ENCODE measurements at places on chromosomes 4 and X.

DNA sequence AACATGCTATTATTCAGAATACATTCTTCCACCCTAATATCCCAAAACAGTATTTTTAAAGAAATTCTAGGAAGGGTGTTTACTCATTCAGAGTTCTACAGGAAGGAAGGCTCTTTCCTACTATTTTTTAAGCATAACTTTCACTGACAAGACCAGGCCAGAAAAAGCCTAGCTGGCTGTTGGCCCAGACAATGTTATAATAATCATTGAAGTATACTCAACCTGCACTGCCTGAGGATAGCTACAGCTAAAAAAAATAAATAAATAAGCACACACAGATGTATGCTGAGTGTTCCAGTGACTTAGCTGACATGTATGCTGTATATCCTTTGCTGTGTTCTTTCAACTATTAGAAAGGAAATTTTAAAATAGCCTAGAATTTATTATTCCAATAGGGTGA lies 145.8 kb upstream of the SPRY1 start:
- no peak for DNase-seq

- no peak for DNase-seq
Observed at GRCh38 chr4:70715097-70715496, 6.7 kb upstream of the RUFY3 start.

DNA sequence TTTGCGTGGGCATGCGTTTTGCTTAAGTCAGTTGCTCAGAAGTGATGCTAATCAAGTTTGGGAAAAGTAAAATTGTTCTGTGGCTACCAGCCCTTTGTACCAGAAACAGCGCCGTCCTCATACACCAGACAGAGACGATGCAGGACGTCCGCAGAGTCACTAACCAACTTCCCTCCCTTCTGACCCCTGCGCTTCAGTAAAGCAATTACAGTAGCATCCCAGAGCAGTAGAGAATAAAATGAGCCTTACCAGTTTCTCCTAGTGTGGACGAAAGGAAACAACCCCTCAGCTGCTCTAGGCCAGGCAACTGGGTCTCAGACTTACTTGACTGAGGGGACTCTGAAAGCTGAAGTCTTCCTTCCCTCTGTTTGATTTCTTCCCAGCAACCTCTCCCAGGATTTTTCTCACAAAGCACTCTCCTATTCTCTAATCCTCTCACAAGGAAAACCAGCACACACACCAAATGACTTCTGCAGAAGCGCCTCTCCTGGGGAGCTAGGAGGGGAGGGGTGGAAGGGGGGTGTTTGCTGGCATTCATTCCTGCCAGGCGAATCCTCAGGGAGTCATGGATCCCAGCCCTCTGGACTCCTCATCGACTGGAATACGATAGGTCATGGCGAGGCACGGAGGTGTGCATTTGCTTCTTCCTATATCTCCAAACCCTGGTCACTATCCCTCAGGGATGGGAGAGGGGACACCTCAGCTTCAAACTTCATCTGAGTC lies 56.0 kb upstream of the MID1 start:
- DNase-seq: no peak

GRCh38 chr4:75011131-75011795 lies 78.3 kb downstream of the PARM1 start:
- DNase-seq: no peak

DNA sequence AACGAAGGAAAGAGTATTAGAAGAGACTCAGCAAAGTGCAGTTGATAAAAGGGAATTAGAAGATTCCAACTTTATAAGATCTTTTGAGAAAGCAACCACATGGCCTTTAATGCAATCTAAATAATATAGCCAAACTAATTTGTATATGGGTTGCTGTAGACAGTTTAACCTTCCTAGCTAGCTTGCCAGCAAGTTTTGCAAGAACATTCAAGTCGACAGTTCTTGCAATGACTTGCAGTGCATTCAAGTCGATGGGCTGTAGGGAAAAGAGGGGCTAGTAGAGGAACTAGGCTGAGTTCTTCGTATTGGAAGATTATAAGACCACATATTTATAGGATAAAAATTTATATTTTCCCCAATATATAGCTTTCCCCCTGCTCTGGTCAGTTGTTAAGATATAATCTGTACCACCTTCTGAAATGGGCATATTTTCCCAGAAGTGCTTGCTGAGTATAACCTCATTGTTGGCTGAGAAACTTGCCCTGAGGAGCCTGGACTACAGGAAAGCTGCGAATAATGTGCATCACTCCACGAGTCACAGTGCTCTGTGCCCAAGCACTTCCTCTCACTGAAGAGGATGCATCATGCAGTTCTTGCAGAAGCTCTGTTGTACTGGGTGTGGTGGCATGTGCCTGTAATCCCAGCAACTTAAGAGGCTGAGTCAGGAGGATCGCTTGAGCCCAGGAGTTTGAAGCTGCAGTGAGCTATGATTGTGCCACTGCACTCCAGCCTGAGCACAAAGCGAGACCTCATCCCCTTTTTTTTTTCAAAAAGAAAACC lies 56.7 kb downstream of the DOCK11 start:
- DNase-seq: no peak

- no peak for DNase-seq
Observed at GRCh38 chrX:19670854-19671620, 155.7 kb upstream of the MAP3K15 start.

DNA sequence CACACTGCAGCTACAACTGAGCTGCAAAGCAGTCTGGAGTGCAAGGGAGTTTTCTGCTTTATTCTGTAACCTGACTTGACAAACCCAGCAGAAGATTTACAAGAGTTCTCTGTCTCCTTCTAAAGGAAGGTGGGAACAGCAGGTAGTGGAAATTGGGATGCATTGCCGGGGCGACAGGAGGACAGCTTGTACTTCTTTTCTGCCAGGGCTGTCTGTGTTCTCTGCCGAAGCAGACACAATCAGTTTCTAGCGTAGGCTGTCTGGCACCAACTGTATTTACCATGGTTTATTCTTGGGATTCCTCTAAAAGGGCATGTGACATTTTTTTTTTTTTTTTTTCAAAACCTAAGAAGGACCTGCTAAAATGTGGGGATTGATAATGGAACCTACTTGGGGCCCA lies 190.8 kb upstream of the GK2 start:
- DNase-seq: no peak

- DNase-seq: no peak
Observed at GRCh38 chr4:173073939-173074500, 94.6 kb upstream of the GALNT7 start.

- no peak for DNase-seq
Observed at GRCh38 chr4:8258552-8259212, 10.9 kb upstream of the HTRA3 start.

GRCh38 chrX:13815664-13816063 lies 1.2 kb downstream of the GPM6B start:
- no peak for DNase-seq

DNA sequence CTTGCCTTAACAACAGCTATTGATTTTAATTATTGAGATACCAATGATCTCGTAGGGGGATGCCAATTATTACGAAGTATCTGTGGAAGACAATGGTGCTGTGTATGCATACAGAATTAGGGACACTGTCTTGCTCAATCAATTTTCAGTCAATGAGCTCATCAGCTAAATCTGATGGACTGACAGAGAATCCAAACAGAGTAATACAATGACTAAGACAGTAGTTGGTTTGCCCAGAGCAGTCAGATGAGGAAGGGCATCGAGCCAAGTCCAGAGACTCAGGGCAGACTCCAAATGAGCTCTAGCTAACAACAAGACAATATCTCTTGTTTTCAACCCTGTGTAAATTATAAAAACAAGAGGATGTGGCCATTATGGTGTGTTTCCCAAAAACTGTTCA lies 14.7 kb upstream of the GSX2 start:
- no peak for DNase-seq

DNA sequence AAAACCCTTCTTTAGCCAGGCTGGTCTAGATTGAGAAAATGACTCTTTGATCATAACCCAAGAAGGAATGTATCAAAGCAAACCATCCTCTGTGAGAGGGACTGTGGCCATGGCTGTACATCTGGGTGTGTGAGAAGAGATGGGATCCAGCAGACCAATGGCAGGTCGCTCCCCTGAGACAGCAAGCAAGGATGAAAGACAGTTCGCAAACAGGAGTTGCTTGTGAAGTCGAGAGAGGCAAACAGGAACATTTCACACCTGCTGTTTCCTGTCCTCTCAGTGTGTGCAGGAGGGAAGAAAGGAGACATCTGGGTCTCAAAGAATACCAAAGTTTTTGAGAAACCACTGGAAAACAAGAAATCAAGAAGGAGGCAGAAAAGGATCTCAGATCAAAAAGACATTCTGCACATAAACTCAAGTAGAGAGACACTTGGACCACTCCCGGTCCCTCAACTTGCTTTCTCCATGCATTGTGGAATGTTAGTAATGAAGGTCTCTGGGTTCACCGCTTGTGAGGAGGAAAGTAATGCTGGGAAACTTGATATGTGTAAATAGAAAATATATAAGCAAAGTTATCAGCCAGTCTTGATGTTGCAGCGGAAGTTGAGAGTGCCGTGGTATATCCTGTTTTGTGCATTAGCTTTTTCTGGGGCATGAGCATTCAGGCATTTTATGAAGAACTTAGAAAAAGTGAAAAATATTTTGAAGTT lies 327.5 kb downstream of the BMPR1B start:
- DNase-seq: no peak

DNA sequence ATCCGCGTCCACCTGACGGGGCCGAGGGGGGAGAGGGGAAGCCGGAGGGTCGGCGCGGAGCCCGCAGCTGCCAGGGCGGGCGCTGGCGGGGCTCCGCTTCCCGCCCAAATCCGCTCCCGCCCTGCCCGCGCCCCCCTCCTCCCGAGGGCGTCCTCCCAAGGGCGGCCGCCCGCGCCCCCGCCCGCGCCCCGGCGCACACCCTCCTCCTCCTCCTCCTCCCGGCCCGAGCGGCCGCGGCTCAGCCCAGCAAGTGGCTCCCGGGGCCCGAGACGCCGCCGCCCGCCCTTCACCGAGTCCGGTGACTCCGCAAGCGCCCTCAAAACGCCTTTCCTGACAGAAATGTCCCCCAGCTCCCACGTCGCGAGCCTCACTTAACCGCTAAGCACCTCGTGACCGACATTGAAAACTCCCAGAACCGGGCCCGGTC lies 487 bp downstream of the HMGB2 start:
- DNase-seq: peak; percentile 27

GRCh38 chr4:137692205-137692604 lies 159.9 kb upstream of the PCDH18 start:
- no peak for DNase-seq

DNA sequence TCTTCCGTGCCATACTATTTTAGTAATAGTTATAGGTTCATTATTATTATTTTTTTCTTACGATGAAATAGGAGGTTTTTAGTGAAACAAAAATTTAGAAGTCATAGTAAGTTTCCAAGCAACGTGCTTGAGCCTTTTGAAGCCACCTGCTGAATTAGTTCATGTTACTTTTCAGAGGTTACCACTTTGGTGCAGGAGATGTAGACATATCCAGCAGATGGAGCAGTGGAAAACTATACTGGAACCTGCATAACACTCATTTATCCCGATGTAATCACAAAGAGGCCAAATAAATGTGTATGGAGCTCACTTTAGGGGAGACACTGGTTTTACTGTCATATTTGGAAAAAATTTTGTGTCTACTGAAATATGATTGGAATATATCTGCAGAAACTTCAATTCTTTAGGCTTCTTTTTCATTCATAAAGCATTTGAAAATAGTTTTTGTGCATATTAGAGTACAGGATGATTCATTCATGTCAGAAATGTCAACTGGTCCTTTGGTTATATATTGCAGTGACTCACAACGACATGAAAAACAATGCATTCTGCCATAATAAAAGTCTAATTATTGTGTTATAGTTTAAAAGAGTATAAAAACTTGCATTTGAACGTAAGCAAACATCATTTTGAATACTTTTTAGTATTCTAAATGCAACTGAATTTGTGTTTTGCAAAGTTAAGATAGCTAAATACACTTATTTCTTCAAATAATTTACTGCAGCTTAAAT lies 2182.9 kb upstream of the TENM3 start:
- DNase-seq: no peak

- DNase-seq: no peak
Observed at GRCh38 chrX:125005863-125006262, 313.8 kb upstream of the TEX13C start.

- no peak for DNase-seq
Observed at GRCh38 chrX:101368800-101369199, 17.2 kb downstream of the BTK start.

- no peak for DNase-seq
Observed at GRCh38 chr4:52110171-52110570, 59.1 kb downstream of the SPATA18 start.

- DNase-seq: no peak
Observed at GRCh38 chr4:143728166-143728565, 27.7 kb upstream of the FREM3 start.

DNA sequence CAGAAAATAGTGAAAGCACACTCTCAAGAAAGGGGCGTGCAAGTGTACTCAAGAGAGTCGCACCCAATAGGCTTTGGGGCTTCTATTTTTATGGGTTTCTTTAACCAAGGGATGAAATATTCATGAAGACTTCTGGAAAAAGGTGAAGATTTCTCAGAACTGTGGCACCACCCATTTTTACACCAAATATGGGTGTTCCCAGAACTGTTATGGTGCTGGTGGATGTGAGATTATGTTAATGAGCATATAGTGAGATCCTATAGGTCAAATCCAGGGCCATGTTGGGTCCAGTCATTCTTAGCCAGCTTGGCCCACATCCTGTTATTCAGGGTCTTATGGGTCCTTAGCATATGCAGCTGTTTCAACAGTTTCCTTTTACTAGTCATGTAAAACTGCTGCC lies 61.0 kb upstream of the SMIM10 start:
- DNase-seq: no peak

DNA sequence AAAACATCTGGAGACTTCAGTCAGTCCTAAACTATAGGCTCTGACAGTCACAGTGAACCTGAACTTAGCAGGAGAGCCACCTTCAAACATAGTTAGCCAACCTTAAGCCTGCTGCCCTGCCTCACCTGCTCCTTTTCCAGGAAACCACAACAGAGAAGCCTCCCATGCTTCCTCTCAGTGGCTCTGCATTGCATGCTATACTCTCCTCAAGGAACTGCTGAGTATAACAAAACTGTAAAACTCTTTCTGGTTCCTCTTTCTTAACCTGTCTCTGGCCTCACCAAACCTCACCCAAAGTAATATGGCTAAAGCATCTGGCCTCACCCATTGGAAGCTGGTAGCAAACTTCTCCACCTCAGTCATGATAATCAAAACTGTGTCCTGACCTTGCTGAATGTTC lies 122.1 kb downstream of the ANKRD50 start:
- DNase-seq: no peak

DNA sequence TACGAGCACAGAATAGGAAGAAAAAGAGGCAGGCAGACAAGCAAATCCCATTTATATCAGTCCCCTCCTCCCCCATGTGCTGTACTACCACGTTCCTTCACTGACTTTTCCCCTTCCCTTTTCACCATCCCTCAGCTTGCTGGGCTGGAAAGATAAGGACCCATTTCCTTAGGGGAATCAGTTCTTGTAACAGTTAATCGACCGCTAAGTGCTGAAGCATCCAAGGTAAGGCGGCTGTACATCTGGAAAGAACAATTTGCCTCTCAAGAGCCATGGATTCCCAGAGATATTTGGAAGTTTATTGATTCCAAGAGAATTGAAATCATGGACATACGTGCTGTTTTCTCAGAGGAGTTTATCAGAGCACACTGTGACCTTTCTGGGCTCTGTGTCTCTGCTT lies 1688.0 kb downstream of the STIM2 start:
- DNase-seq: no peak

- DNase-seq: no peak
Observed at GRCh38 chrX:66050140-66050569, 10.3 kb upstream of the VSIG4 start.

- no peak for DNase-seq
Observed at GRCh38 chr4:39045827-39046221, 13.6 kb upstream of the TMEM156 start.
